ENCODE measurements at places on chromosomes 2 and 18.

DNA sequence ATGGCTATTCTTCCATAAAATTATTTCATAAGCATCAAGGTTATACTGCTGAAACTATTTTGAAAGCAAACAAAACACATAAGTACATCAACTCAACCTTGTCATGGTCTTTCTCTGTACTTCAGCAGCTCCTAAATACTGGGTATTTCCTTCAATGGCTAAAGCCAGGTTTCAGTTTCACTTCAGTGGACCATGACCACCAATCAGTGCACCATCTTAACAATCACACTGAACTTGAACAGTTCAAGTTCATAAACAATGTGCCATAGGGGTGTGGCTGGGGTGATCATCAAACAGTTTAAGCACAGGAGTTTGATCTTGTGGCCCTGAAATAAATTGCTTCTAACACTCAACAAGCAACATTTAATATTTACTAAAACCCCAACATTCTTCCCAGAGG, 124.1 kb upstream of the FIGN start:
- no peak for DNase-seq

GRCh38 chr18:53567929-53568574, 656.4 kb downstream of the MBD2 start:
- no peak for DNase-seq

- DNase-seq = no peak
Observed at GRCh38 chr2:69734035-69734611, 7.8 kb upstream of the ANXA4 start.

DNA sequence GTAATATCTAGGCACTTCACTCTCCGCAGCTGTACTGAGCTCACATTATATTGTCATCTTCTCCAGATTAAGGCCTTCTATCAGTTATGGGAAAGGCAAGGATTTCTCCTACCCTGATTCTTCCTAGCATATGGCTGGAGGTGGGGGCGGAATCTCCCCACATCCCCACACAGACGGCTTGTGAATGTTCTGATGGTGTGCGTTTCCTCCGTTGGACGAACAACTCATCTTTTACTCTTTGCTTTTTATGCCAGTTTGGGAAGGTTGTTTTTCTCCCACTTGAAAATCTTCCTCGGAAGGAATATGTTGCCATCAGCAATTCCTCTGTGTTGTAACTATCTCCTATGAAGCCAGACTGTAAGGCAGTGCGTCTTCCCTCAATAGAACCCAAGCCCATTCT, 24.3 kb downstream of the KLHL29 start:
- no peak for DNase-seq

DNA sequence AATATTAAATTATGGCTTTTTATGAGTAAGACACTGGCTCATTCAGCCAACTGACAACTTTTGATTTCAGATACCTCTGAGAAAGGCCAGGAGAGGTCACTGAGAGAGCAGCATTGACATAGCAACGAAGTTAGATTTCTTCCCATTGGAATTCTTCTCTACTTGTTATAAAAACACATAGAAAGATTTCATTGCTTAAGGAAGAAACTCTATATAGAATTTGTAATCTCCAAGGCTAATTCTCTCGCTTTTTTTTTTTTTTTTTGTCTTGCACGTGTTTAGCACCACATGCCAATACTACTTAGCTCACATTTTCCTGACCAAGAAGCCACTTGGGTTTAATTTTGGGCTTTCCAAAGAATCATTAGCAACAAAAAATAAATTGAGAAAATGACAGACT, 233.7 kb downstream of the CALCRL start:
- DNase-seq = no peak

DNA sequence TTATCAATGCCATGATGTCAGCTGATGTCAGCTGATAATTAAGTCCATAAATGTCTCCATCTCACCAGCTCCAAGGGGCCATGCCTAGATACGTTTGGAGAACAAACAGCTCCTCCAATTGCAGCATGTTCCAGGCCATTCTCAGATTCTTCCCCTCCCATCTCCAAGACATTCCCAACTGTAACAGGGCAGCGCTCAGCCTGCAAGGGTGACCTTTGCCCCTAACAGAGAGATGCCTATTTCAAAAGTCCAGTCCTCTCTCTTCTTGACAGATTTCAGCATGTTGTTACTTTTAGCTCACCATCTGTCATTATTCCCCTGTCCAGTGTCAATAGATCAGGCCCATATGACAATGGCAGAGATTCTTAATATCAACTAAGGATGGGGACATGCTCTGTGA, 9.9 kb downstream of the PSD4 start:
- no peak for DNase-seq

DNA sequence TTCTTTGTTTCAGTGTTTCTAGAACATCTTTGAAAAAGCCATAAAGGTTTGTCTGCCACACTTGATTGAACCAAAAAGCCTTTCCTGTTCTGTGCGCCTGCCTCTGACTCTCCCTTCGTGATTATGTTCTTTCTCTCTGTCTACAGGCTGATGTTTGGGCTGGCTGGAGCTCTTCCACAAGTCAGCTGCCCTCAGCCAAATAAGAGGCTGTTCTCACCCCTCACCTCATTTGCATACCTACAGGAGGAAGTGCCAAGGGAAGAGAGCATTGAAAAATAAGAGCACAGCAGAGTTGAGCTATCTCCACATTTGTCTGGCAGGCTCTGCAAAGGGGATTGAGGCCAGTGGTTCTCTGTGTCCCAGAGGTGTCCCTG, 15.8 kb downstream of the INPP5D start:
- DNase-seq = peak; percentile 75

DNA sequence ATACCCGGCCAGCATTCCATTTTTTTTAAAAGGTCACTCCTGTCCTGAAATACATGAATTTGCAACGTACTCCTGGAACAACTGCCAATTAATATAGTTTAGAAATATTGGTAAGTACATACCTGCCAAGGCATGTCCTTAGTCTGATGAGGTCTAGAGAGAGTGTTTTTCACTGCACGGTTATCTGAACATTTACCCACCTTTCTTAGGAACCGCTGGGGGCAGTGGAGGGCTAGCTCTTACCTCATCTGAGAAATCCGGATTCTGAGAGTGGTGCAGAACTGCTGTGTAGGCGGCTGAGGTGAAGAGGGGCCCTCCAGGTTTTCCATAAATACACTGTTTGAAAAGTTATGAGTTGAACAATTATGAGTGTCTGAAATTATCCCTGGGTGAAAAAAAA, 133.1 kb upstream of the CCDC195 start:
- DNase-seq = no peak

Data from lower leg skin (tissue), 4 donors.